ENCODE measurements at places on chromosomes 6 and 20. TPM values are rescaled to one million over a fixed set of nuclear protein-coding genes. Genes with fewer than 3 reads are reported as not detected.

GRCh38 chr6:22053391-22053997 lies 243.3 kb downstream of the PRL start:
- DNase-seq = no peak

DNA sequence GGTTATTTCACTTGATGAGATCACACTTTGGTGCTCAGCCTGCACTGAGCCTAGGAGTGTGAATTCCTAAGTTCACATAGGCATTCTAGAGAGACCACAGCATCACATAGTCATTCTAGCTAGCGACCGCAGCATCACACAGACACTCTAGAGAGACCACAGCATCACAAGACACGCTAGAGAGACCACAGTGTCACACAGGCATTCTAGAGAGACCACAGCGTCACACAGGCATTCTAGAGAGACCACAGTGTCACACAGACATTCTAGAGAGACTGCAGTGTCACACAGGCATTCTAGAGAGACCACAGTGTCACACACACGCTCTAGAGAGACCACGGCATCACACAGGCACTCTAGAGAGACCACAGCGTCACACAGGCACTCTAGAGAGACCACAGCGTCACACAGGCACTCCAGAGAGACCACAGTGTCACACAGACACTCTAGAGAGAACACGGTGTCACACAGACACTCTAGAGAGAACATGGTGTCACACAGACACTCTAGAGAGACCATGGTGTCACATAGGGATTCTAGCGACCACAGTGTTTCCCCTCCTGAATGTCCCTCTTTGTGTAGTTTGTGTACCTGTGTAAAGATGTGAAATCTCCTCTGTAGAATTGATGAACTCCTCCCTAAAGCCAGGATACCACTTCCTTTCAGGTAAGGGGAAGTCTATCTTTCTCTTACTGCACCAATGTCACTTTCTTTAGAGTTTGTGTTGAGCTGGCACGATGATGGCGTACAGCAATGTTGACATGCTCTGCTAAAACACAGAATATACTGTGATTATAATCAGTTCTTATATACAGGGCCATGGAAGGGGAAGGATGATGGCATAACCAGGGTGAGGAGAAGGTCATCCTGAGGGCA lies 169.4 kb downstream of the ZDHHC14 start:
- no peak for DNase-seq

Gene TFAP2B
- not detected for total RNA-seq

Gene RRP36
- 17.2 TPM for total RNA-seq

DNA sequence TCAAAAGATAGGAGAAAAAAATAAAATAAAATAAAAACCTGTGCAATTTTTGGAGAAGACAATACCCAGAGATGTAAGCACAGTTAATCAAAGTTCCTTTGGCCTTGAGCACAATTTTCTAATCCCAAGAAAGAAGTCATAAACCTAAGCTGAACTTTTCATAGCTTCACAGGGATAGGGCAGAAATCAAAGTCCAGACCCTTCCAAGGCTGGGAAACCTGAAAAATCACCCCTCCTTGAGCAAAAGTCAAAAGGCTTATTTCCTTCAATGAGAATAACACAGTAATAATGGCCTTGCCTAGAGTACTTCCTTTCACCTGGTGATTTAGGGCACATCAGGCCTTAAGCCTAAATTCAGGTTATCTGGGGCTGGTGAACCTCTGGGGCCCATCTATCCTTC lies 415.0 kb upstream of the BTBD3 start:
- DNase-seq = no peak

GRCh38 chr6:383856-384255 lies 7.7 kb upstream of the IRF4 start:
- DNase-seq = no peak

All from CD4-positive, alpha-beta T cell (primary cell).